Gastroesophageal sphincter (tissue), 4 donors: ENCODE measurements at places on chromosomes 1 and 21.

- peak overlapping the region; percentile 95 for H3K27ac ChIP-seq
- peak overlapping the region; percentile 83 for H3K4me3 ChIP-seq
- H3K4me1 ChIP-seq = peaks cover 60% of the 10 kb centered on the region
These were observed 1.8 kb downstream of the AGL start for GRCh38 chr1:99851850-99852454.

GRCh38 chr1:205561501-205562203 is 57.2 kb downstream of the CDK18 start:
- ATAC-seq = no peak
- H3K27ac ChIP-seq = no peak overlapping the region

DNA sequence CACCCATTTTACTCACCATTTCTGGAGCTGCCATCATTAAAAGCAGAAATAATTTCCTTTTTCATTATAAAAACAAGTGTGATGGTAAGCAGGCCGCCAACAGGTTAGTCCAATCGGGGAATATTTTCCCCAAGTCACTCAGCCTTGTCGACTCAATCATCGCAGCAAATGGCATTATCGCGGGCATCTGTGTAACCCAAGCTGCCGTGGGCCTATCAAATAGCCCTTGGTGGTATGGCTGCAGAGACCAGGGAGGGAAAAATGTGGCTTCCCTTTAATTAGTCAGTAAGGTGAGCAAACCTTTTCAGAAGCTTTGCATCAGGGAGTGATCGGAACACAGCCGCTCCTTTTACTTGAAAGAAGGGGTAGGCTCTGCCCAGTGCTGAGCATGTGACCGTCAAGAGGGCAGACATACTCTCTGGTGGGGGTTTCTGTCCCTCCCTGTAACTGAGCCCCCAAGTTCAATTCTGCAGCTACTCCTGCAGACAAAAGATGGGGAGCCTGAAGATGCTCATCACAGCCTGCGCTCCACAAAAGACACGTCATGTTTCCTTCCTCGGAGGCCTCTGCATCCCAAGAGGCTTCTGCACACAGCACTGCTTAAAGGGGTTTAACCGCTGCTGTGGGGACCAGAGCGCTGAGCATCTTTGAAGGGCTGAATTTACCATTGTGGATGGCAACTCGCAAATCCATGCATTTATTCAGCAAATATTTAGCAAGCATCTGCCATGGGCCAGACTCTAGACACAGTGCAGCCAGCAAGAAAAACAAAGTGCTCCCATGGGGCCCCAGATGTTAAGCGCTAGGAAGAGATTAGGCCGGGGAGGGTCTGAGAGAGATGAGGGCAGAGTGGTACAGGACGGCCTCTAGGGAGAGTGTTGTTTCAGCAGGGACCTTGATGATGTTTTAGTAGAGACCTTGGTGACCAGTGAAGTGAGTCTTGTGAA is 1.2 kb upstream of the TMPRSS3 start:
- H3K36me3 ChIP-seq = no peaks in the 10 kb centered on the region
- no peak overlapping the region for H3K27ac ChIP-seq
- no peak for ATAC-seq
- no peak overlapping the region for H3K4me3 ChIP-seq
- peaks cover 29% of the 10 kb centered on the region for H3K27me3 ChIP-seq

GRCh38 chr1:43757343-43758053 is 50.2 kb downstream of the ST3GAL3 start:
- no peaks in the 10 kb centered on the region for H3K27me3 ChIP-seq
- ATAC-seq = no peak
- no peak overlapping the region for H3K4me3 ChIP-seq
- H3K27ac ChIP-seq = no peak overlapping the region
- no peaks in the 10 kb centered on the region for H3K4me1 ChIP-seq

DNA sequence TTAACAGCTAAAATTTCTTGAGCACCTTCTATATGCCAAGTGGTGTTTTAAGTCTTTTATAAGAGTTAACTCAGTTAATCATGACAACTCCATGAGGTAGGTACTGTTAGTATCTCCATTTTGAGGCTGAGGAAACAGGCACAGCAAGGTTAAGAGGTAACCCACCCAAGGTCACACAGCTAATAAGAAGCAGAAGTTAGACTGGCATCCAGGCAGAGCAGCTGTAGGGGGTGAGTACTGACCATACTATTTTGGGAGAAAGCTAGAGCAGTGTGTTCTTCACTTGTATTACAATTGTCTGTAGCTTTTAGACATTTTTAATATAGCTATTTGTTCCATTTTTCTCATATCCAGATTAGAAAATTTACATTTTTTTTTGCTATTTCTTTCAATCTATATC is 4.8 kb downstream of the ATP6V1G3 start:
- no peak overlapping the region for H3K4me3 ChIP-seq
- no peaks in the 10 kb centered on the region for H3K27me3 ChIP-seq
- H3K27ac ChIP-seq = no peak overlapping the region
- no peaks in the 10 kb centered on the region for H3K4me1 ChIP-seq

GRCh38 chr1:232878086-232878485 is 72.3 kb upstream of the NTPCR start:
- H3K4me1 ChIP-seq = no peaks in the 10 kb centered on the region
- no peak for ATAC-seq
- no peaks in the 10 kb centered on the region for H3K36me3 ChIP-seq
- H3K27ac ChIP-seq = no peak overlapping the region

- no peaks in the 10 kb centered on the region for H3K4me1 ChIP-seq
- H3K27me3 ChIP-seq = peaks cover 69% of the 10 kb centered on the region
- H3K27ac ChIP-seq = no peak overlapping the region
- no peak for ATAC-seq
- H3K36me3 ChIP-seq = no peaks in the 10 kb centered on the region
These were observed 299.8 kb downstream of the MATN1 start for GRCh38 chr1:30423570-30423969.

DNA sequence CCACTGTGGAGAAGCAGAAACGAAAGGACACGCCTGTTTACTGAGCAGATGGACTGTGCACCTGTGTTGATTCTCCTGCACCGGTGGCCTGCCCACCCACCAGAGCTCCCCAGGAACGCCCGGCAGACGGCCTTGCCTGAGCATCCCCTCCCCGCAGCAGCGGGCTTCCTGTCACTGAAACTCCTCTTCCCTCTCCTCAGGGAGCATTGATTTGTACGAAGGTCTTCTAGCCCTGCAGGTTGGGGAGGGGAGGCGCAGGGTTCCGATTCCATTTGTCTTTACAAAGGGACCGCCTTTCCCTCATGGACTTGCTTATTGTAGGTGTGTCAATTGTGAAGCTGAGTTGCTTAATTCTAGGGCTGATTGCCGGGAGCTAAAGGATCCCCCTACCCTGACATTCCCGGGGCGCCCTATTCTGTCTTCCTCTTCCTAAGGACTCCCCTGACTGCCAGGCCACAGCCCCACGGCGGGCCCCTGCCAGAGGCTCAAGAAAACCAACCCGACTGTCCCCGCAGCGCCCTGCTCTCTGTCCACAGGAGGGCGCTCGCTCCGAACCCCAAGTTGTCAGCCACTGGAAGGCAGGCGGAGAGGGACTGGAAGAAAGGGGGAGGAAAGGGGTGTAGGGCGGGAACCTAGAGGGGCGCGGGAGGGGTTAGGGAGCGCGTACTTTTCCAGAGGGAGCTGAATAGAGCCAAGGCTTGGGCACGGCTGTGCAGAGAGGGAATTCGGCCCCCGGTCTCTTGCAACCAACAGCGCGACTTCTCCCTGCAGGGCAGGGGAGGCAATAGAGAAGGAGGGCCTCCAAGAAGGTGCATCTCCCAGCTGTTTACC is 2.8 kb downstream of the S100A6 start:
- ATAC-seq = peak; percentile 60
- H3K36me3 ChIP-seq = peaks cover 12% of the 10 kb centered on the region
- peak overlapping the region; percentile 99 for H3K27ac ChIP-seq
- H3K4me3 ChIP-seq = peak overlapping the region; percentile 90

- H3K27me3 ChIP-seq = no peaks in the 10 kb centered on the region
- ATAC-seq = peak; percentile 23
- no peaks in the 10 kb centered on the region for H3K4me1 ChIP-seq
- H3K27ac ChIP-seq = no peak overlapping the region
These were observed 78.1 kb downstream of the SIK1 start for GRCh38 chr21:43348801-43349261.

DNA sequence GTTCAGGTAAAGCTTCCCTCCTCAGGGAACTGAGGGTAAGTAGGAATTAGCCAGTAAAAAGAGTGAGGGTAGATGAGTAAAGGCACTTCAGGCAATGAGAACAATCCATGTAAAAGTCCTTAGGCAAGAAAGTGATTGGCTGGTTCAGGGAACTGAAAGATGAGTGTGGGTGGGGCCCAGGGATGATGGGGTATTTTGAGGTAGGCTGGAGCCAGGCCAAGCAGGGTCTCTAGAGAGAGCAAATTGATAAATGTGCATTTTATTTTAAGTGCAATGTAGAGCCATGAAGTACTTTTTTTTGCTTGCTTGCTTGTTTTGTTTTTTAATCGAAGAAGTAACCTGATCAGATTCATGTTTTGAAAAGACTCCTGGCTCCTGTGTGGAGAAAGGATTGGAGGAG is 26.5 kb downstream of the OSBPL9 start:
- H3K4me3 ChIP-seq = no peak overlapping the region
- ATAC-seq = no peak
- H3K36me3 ChIP-seq = no peaks in the 10 kb centered on the region
- no peaks in the 10 kb centered on the region for H3K27me3 ChIP-seq
- peaks cover 36% of the 10 kb centered on the region for H3K4me1 ChIP-seq
- H3K27ac ChIP-seq = peak overlapping the region; percentile 77

DNA sequence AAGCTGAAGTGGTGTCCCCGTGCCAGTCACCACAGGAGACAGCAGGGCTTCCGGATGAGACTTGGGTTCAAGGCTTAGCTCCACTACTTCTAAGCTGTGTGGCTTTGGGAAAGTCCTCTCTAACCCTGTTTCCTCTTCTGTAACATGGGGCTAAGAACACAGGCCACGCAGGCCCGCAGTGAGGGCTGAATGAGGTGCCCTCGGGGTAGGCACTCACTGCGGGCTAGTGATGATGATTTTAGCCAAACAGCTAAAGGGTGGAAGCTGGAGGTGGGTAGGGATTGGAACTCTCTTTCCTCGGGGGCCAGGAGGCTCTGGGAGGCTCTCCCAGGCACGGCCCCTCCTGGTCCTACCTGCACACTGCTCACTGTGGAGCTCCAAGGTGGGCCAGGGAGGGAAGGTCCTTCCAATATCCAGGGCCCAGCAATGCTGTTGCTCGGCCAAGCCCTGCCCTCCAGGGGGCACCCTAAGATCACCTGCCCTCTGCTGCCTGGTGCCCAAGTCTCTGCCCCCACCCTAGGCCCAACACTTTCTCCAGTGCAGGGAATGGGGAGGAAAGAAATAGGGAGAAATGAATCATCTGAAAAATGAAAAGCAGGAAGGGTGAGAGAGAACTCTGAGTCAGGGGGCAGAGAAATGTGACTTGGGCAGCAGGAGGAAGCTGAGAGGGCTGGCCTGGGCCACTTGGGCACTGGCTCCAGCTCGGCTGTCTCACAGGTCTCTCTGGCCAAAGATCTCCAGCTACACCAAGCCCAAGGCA is 19.2 kb upstream of the EVA1B start:
- no peaks in the 10 kb centered on the region for H3K36me3 ChIP-seq
- H3K4me3 ChIP-seq = no peak overlapping the region
- peaks cover 22% of the 10 kb centered on the region for H3K4me1 ChIP-seq
- H3K27me3 ChIP-seq = no peaks in the 10 kb centered on the region
- H3K27ac ChIP-seq = peak overlapping the region; percentile 73
- peak; percentile 73 for ATAC-seq
